Memory B cell (primary cell): ENCODE measurements at places on chromosomes 1 and 21.

DNA sequence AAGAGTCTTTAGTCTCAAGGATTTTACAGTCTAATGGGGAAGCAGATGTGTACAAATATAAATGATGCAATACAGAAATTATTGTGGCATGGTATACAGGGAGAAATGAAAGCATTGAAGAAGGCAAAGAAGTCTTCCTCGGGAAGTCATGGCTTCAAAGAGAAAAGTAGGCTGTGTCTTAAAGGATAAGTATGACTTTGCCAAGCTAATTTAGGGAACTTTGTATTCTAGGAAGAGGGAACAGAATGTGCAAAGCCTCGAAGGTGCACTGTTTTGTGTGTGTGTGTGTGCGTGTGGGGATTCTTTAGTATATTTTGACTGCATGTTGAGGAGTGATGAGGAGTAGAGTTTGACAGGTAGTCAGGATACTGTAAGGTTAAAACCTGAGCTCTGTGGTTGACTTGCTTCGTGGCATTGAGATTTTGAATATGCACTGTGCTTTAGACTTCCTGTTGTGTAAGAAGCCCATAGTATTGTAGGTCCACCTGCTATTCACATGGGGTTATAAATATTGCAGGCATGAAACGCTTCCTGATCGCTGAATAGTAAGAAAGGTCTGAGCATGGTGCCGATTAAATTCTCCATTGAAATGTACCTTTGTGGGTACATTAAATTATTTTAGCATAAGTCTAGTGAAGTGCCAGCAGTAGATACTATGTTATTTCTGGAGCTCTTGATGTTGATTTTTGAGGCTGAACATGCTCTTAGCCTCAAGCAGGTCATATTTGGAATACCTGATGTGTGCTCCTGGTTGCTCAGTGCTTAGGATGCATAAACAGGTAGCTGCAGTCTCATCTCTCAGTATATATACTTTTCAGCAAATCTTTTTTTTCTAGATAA is 8.0 kb downstream of the SMAP2 start:
- H3K27me3 ChIP-seq, result no peaks in the 10 kb centered on the region
- H3K27ac ChIP-seq, result peak overlapping the region; percentile 100
- DNase-seq, result no peak
- peaks cover 64% of the 10 kb centered on the region for H3K4me1 ChIP-seq
- peak overlapping the region; percentile 85 for H3K4me3 ChIP-seq

DNA sequence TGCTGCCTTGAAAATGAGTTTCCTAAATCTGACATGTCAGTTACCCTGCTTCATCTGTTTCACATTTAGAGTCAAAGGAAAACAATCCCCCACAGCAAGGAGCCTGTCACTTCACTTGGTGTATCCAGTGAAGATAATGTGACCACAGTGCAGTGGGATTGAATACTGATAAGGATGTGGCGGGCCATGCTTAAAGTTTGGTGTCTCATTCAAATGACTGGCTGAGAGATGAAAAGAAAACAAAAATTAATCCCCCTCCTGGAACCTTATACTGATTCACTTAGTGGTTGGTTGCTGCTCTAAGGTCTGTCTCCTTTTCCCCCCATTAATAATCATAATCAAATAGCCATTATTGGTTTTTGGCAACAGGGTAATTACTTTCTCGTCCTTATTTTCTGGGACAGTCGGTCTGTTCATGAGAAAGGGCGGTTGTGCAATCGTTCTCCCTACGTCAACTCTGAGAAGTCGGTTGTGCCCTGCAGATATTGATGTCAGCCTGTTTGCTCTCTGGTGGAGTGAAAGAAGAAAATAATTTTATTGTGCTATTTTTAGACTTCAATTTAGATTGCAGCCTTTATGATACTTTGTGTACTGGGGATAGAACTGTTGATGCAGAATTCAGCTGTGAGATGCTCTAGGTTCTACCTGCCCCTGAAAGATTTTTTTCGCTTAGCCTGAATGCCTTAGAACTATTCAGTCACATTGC is 360.2 kb downstream of the DISC1 start:
- DNase-seq, result no peak
- no peaks in the 10 kb centered on the region for H3K27me3 ChIP-seq
- no peaks in the 10 kb centered on the region for H3K4me1 ChIP-seq
- H3K36me3 ChIP-seq, result no peaks in the 10 kb centered on the region
- no peak overlapping the region for H3K27ac ChIP-seq

- no peak for DNase-seq
- no peaks in the 10 kb centered on the region for H3K36me3 ChIP-seq
- H3K27ac ChIP-seq, result no peak overlapping the region
- peaks cover 3% of the 10 kb centered on the region for H3K27me3 ChIP-seq
- H3K4me3 ChIP-seq, result no peak overlapping the region
Measured at GRCh38 chr1:218499011-218499691, 154.0 kb downstream of the TGFB2 start.

DNA sequence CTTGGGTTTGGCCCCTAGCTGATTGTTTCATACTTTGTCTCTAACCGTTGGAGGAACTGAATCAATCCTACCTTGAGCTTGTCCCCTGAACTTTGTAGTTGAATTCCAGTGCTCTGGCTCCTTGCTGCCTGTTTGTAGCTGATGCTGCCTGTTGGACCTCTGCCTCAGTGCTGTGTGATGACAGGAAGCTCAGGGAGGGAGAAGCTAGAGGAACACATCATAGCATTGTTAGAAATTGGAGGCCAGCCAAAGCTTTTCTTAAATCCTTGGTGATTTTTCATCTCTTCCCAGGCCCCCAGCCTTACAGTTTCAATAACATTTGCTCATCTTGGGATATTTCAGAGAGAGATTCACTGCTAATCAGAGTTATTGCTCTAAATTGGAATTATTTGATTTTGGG is 34.0 kb downstream of the MACF1 start:
- H3K27ac ChIP-seq, result no peak overlapping the region
- H3K36me3 ChIP-seq, result peaks cover 18% of the 10 kb centered on the region
- no peak for DNase-seq
- H3K27me3 ChIP-seq, result no peaks in the 10 kb centered on the region
- H3K4me1 ChIP-seq, result peaks cover 13% of the 10 kb centered on the region
- H3K4me3 ChIP-seq, result no peak overlapping the region

- no peak for DNase-seq
- H3K4me3 ChIP-seq, result no peak overlapping the region
- H3K27me3 ChIP-seq, result peaks cover 4% of the 10 kb centered on the region
- H3K36me3 ChIP-seq, result peaks cover 3% of the 10 kb centered on the region
- H3K27ac ChIP-seq, result no peak overlapping the region
Measured at GRCh38 chr1:59194621-59195020, 102.3 kb upstream of the FGGY start.

GRCh38 chr1:168693197-168693871 is 35.7 kb downstream of the DPT start:
- no peak for DNase-seq
- no peak overlapping the region for H3K27ac ChIP-seq
- H3K4me3 ChIP-seq, result no peak overlapping the region
- H3K27me3 ChIP-seq, result peaks cover 5% of the 10 kb centered on the region

DNA sequence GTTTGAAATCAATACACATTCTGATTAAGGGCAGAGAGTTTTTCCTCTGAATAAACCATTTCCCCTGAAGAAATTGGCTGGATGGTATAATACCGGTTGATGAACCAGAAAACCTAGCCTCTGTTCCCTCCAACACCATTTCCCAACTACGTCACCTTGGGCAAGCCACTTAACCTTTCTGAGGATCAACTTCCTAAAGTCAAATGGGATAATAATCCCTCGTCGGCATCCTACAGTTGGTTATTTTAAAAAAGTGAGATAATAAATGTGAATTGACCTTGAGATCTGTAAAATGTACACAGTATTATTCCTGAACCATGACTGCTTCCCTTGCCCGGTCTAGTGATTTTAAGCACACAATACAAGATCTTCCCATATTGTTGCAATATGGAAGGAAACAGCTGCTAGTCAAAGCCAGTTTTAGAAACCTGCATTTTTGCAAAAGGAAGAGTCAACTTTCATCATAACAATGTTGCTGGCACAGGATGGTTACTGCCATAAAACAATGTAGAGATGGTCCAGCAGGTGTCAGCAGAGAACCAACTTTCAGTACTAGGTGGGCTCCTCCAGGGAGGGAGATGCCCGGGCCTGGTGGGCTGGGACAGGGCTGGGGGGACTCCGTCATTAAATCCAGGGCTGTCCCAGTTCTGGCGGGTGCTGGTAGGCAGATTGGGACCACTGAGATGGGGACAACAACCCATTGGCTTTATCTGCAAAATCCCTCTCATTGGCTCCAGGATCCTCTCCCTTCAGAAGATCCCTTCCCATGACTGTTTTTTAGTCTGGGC is 5.2 kb upstream of the HLX start:
- H3K27me3 ChIP-seq, result peaks cover 3% of the 10 kb centered on the region
- DNase-seq, result peak; percentile 56
- H3K36me3 ChIP-seq, result peaks cover 10% of the 10 kb centered on the region
- H3K4me1 ChIP-seq, result peaks cover 25% of the 10 kb centered on the region
- no peak overlapping the region for H3K4me3 ChIP-seq

DNA sequence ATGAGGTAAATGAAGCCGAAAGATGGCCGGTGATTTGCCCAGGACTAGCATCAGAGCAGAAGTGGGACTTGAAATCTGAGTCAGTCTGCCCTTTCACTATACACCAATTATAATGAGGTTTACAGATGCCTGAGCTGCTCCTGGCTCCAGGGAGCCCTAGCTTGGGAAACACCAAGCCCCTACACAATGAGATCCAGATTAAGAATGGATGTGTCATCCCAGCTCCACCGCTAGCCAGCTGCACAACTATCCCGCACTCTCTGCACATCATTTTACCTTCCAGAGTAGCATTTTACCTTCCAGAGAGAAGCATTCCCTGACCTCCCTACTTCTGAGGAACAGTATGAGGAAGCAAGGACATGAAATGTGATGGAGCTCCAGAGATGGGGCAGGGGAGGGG is 27.0 kb downstream of the SERTAD4 start:
- no peaks in the 10 kb centered on the region for H3K4me1 ChIP-seq
- H3K36me3 ChIP-seq, result no peaks in the 10 kb centered on the region
- no peak overlapping the region for H3K27ac ChIP-seq
- no peak for DNase-seq
- no peaks in the 10 kb centered on the region for H3K27me3 ChIP-seq
- H3K4me3 ChIP-seq, result no peak overlapping the region

DNA sequence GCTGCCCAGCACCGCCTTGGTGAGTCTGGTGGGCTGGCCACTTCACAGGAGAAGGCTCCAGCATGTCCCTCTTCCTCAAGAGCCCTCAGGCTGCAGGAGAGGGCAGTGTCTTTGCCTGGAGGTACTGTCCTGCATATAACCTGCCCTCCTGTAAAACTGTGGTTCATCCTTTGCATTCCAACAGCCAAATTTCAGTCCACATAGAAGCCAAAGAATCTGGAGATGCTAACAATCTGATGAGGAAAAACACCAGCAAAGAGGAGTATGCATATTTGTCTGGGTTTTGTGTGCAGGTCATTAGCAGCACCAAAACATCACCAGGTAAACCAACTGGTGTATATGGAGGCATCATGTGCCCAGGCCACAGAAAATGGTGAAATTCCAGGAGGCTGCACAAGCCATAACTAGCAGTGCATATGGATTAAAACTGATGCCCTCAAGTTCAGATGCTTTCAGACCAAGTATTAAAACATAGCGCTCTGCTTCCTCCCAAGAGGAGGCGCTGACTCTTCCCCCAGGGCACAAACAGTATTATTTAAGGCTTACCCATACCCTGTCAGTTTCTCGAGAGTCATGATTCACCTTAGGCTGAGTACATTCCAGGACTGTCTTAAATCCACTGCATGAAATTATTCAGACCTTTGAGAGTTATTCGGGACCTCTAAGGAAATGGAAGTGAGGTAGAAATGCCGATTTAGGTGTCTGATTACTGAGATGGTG is 150.5 kb upstream of the COA6 start:
- no peak for DNase-seq
- no peaks in the 10 kb centered on the region for H3K4me1 ChIP-seq
- H3K36me3 ChIP-seq, result no peaks in the 10 kb centered on the region
- peaks cover 13% of the 10 kb centered on the region for H3K27me3 ChIP-seq

GRCh38 chr1:150778409-150778808 is 12.8 kb upstream of the CTSS start:
- no peaks in the 10 kb centered on the region for H3K36me3 ChIP-seq
- H3K4me3 ChIP-seq, result no peak overlapping the region
- no peak overlapping the region for H3K27ac ChIP-seq
- H3K27me3 ChIP-seq, result no peaks in the 10 kb centered on the region
- DNase-seq, result no peak

- H3K27me3 ChIP-seq, result no peaks in the 10 kb centered on the region
- no peak overlapping the region for H3K27ac ChIP-seq
- H3K4me1 ChIP-seq, result no peaks in the 10 kb centered on the region
- no peak overlapping the region for H3K4me3 ChIP-seq
Measured at GRCh38 chr1:209497729-209498128, 85.8 kb upstream of the CAMK1G start.

GRCh38 chr1:17365293-17365692 is 6.7 kb upstream of the PADI6 start:
- H3K27ac ChIP-seq, result no peak overlapping the region
- H3K36me3 ChIP-seq, result no peaks in the 10 kb centered on the region
- no peak overlapping the region for H3K4me3 ChIP-seq
- no peak for DNase-seq
- H3K4me1 ChIP-seq, result no peaks in the 10 kb centered on the region

- H3K27ac ChIP-seq, result peak overlapping the region; percentile 24
- no peaks in the 10 kb centered on the region for H3K27me3 ChIP-seq
- no peak overlapping the region for H3K4me3 ChIP-seq
- H3K4me1 ChIP-seq, result peaks cover 2% of the 10 kb centered on the region
Measured at GRCh38 chr1:48725341-48726046, 51.2 kb downstream of the BEND5 start.

DNA sequence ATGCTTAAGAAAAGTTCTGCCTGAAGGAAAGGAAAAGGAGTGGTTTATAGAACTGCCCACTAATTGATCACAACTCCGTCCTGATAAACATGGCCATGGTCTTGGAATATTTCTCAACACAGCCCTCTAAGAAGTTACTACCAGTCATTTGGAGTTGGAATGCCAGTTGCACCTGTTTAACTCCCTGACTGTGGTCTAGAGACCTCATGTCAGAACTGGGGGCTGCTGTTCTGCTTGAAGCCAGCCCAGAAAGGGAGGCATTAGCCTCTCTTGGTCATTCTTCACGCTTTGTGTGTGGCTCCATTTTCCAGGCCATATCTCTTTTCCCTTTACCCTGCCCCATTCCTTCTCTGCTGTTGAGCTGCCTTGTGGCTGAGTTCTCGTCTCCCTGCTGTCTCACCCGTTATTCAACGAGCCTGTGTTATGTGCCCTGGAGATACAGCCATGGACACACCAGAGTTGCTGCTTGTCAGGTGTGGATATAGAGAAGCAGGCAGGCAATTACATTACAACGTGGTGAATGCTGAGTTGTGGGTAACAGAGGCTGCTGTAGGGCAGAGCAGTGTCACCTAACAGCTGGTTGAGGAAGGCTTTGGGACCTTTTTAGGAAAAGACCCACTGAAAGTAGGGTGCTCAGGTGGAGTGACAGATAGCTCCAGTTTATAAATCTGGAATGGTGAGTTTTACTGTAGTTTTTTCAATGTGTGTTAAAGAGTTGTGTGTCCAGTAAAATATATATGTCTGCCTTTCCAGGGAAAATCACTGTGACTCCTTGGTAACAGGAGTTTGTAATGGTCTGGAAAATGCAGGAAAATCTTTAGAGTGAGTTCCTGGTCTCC is 137.0 kb upstream of the IPO9 start:
- H3K36me3 ChIP-seq, result no peaks in the 10 kb centered on the region
- no peaks in the 10 kb centered on the region for H3K4me1 ChIP-seq
- no peak overlapping the region for H3K4me3 ChIP-seq
- no peak overlapping the region for H3K27ac ChIP-seq

- H3K27ac ChIP-seq, result peak overlapping the region; percentile 94
- peak overlapping the region; percentile 64 for H3K4me3 ChIP-seq
- H3K36me3 ChIP-seq, result no peaks in the 10 kb centered on the region
- DNase-seq, result no peak
Measured at GRCh38 chr1:153789478-153790034, 14.3 kb downstream of the SLC27A3 start.
